NCI-H446 treated with DMSO at 0.1 percent for 48 hours (cell line): ENCODE measurements at places on chromosomes 13 and 19.

GRCh38 chr19:51025401-51025800 is 1.0 kb downstream of the KLK11 start:
- no peak for DNase-seq

- DNase-seq = no peak
Measured at GRCh38 chr19:33520048-33520643, 1.4 kb downstream of the PEPD start.

DNA sequence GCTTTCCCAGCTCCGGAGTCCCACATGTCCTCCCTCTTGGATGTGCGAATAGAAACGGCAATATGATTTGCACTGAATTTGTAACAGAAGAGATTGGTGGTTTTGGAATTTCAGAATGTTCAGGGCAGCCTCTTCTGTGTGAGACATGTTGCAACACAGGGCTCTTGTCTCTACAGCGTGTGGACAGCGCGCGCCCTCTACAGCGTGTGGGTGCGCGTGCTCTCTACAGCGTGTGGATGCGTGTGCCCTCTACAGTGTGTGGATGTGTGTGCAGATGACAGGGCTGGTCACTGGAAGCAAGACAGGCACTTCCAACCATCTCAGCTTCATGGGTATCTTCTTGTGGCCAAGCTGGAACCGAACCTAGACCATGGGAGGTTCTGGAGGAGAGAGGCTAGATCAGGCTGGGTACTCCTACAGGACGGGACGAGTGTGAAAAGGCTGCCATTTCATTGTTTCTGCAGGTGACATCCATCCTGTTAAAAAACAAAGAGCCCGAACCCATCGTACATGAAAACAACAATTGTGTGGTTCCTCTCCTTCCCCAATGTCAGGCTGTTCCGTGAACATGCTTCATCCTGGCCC is 78.4 kb downstream of the TEX29 start:
- DNase-seq = no peak

GRCh38 chr13:106595625-106596024 is 27.7 kb upstream of the ARGLU1 start:
- no peak for DNase-seq

GRCh38 chr13:27283906-27284493 is 13.4 kb downstream of the RASL11A start:
- no peak for DNase-seq
